ENCODE measurements at places on chromosomes 2 and 18.

GRCh38 chr2:20093263-20094141, 42.1 kb upstream of the LAPTM4A start:
- DNase-seq, result peak; percentile 52

DNA sequence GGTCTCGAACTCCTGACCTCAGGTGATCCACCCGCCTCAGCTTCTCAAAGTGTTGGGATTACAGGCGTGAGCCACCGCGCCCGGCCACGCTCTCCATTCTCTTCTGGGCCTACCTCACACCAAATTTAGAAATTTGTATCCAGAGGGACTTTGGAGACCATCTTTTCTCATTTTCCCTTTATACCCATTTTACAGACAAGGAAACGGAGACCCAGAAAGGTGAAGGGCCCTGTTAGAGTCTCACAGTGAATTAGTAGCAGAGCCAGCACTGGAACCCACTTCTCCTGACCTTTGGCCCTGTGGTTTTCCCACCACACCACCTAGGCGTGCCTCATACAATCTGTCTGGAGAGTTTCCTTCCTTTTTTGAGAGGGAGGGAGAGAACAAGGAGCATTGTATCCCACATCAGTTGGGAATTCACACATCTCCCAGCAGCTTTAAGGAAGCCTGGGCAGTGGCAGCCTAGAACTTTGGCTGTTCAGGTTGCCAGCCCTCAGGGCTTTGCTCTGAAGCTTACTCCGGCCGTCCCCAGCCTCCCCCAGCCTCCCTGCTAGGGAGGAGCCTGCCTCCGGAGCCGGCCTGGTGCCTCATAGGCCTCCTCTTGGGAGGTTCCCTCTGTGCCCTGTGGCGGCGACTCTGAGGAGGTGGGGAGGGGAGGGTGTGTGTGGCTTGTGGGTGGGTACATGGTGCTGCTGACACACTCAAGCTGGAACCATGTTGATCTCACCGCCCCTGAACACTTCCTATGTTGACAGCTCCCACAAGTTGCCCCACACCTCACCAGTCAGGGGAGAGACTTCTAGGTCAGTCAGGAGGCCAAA, 13.8 kb downstream of the FOSL2 start:
- no peak for DNase-seq

DNA sequence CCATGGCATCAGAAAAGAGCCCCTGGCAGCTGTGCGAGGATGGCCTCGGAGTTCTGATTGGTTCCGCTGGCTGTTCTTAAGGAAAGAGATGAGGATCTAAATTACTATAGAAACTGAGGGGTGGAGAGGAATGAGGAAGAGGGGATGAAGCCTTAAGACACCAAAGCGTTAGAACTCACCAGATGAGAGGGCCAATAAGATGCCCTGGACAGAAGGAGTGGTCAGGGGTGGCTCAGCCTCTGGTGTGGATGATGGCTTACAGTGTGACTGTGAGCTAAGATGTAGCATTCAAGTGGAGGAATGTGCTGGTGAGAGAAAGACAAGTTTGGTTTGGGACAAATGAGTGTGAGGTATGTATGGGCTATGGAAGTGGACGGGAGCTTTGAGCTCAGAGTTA, 97.8 kb downstream of the ZFP36L2 start:
- no peak for DNase-seq

GRCh38 chr2:120396861-120397811, 51.2 kb downstream of the INHBB start:
- DNase-seq, result no peak

DNA sequence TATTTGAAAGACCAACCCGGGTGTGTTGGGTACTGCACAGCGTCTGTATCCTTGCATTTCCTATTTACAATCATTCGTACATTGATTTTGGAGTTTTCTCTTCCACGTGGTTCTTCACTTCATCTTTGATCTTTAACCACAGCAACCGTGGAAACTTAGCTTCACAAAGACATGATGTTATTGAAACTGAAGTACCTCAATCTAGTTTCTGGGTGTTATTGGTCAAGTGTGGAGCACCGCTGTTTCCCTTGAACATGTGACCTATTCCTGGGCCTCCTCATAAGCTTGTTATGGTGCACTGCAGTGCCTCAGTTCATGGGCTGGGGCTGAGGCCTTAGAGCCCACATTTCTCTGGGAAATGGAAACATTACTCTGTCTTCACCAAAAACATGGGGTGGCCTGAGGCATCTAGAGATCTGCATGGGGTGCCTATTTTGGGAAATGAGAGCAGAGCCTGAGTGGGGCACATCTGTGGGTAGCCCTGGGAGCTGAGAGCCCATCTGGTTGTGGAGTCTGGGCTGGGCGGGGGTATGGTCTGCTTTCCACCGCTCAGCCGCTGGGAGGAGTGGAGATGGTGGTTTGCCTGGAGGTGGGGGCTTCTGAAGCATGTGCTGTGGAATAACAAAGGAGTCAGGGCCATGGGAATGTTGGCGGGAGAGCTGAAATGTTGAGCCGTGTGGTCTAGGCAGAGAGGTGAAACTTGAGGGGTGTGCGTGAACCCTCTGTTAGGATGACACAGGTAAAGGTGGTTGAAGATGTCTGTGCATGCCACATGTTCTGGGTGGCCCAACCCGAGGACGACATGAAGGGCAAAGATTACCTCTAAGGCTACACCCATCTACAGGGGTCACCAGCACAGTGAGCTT, 37.4 kb downstream of the ZNF236 start:
- no peak for DNase-seq

- DNase-seq, result no peak
These were observed 25.5 kb downstream of the VRK2 start for GRCh38 chr2:58072102-58072501.

DNA sequence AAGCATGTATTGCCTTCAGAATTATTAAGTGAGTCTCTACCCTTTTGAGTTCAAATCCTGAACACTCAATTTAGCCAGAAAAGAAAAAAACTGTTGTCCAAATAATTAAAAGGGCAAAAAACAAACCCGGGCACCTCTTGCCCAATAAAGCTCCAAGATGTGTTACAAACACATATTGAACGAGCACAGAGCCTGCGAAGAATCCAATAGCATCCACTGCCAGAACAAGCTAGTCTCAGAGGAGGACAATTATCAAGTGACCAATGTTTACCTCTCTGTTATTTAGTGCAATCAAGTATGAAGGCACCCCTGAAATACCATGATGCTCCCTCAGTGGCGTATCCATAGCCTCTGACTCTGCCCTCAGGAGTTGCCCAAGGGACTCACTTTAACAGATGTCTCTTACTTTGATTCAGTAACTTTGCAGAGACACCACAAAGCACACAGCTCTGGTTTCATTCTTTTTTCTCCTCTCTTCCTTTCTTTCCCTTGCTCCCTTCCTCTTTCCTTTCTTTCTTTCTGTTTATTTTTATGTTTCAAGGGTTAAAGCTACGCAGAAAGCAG, 93.5 kb upstream of the SPATS2L start:
- no peak for DNase-seq

DNA sequence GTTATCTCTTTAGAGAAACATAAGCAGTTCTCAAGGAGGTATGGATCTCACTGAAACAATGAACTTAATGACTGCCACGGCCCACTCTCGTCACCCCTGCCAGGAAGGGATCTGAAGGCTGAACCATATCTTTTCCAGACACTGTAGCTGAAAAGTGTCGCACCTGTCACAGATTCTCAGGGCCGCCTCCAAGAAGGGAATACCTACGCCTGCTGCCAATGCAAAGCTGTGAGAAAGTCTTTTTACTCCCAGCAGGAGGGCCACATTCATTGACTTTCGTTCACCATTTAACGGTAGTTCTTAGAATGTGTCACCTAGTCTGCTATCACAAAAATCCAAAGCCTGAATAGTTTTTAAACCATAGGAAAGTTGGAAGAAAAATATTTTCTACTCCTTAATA, 66.7 kb upstream of the SH3BP4 start:
- DNase-seq, result no peak

Data from fibroblast of skin of left biceps (primary cell).